ENCODE measurements at places on chromosomes 4 and X. TPM values are rescaled to one million over a fixed set of nuclear protein-coding genes. Genes with fewer than 3 reads are reported as not detected.

The SHROOM3 gene
- 1.6 TPM for total RNA-seq

The MAP9 gene
- total RNA-seq = 8.7 TPM

The ZNF630 gene
- 2.1 TPM for total RNA-seq

The TIGD4 gene
- total RNA-seq = 0.14 TPM

The GPRIN3 gene
- under 0.01 TPM for total RNA-seq

The GPAT3 gene
- total RNA-seq = 7.7 TPM

The GEMIN8 gene
- total RNA-seq = 21.2 TPM

The TMPRSS11B gene
- total RNA-seq = not detected

The STATH gene
- not detected for total RNA-seq

Measured in smooth muscle cell of bladder (primary cell).